ENCODE measurements at places on chromosomes 4 and X.

GRCh38 chr4:48193096-48193836 is 59.2 kb upstream of the TXK start:
- no peaks in the 10 kb centered on the region for H3K27me3 ChIP-seq
- H3K4me3 ChIP-seq: no peak overlapping the region

GRCh38 chr4:22969287-22969896 is 276.7 kb downstream of the GBA3 start:
- no peaks in the 10 kb centered on the region for H3K27me3 ChIP-seq
- H3K27ac ChIP-seq: no peak overlapping the region
- H3K4me1 ChIP-seq: no peaks in the 10 kb centered on the region
- H3K4me3 ChIP-seq: no peak overlapping the region
- no peaks in the 10 kb centered on the region for H3K36me3 ChIP-seq

- no peak for DNase-seq
- H3K4me3 ChIP-seq: no peak overlapping the region
- H3K27me3 ChIP-seq: no peaks in the 10 kb centered on the region
- no peaks in the 10 kb centered on the region for H3K4me1 ChIP-seq
These were observed 37.3 kb downstream of the NUDT11 start for GRCh38 chrX:51459125-51459524.

- H3K36me3 ChIP-seq: no peaks in the 10 kb centered on the region
- no peak for DNase-seq
- no peaks in the 10 kb centered on the region for H3K27me3 ChIP-seq
- H3K4me3 ChIP-seq: no peak overlapping the region
- no peaks in the 10 kb centered on the region for H3K4me1 ChIP-seq
These were observed 49.0 kb downstream of the PRDM5 start for GRCh38 chr4:120873554-120873953.

DNA sequence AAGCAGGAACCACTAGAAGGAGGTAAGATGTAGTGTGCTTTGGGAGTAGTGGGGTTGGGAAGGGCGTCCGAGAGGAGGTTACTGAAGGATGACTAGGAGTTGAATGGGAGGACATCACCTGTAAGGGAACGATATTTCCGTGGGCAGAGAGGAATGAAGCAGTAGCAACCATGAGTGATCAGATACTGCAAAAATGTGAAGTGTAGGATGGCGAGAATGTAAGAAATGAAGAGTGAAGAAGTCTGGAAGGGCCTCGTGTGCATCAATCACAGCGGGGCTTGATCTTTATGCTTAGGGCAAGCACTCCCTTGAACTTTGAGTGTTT is 594 bp downstream of the MSMO1 start:
- H3K4me3 ChIP-seq: peak overlapping the region; percentile 83
- H3K27ac ChIP-seq: peak overlapping the region; percentile 45
- H3K36me3 ChIP-seq: no peaks in the 10 kb centered on the region
- no peak for DNase-seq

DNA sequence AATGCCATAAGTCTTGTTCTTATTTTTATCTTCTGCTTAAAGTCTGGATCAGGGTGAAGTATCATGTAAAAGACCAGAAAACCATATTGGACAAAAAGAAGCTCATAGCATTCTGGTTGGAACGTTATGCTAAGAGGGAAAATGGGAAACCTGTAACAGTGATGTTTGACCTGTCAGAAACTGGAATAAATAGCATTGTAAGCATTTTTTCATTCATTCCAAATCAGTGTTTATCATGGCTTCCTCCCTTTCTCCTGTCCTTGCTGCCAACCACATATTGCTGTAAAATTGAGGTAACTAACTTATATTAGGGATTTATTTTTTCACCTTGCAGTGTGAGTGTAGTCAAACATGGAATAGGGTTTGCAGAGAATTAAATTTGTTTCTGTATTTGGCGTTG is 23.8 kb downstream of the MOSPD2 start:
- no peak overlapping the region for H3K4me3 ChIP-seq
- no peak for DNase-seq
- peaks cover 4% of the 10 kb centered on the region for H3K4me1 ChIP-seq
- no peaks in the 10 kb centered on the region for H3K36me3 ChIP-seq

- no peaks in the 10 kb centered on the region for H3K4me1 ChIP-seq
- no peaks in the 10 kb centered on the region for H3K27me3 ChIP-seq
- H3K27ac ChIP-seq: no peak overlapping the region
- H3K36me3 ChIP-seq: no peaks in the 10 kb centered on the region
- DNase-seq: no peak
- H3K4me3 ChIP-seq: no peak overlapping the region
These were observed 63.2 kb upstream of the TNIP3 start for GRCh38 chr4:121227341-121227792.

DNA sequence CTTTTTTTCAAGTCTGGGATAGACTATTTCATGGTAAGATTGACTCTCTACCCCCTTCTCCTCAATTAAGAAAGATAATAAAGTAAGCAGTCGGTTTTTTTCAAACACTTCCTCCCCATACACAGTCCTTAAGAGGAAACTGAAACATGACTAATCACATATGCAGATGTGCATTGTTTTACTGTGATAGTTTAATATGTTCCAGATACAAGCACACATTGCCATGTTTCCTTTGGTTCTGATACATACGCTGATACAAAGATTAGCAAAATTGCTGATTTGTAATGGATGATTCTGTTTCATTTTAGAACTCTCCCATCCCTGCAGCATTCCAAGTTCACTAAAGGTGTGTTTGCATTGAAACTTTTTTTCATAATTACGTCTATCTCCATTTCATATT is 76.1 kb downstream of the FBXO8 start:
- H3K27ac ChIP-seq: no peak overlapping the region
- H3K27me3 ChIP-seq: no peaks in the 10 kb centered on the region
- no peak overlapping the region for H3K4me3 ChIP-seq

GRCh38 chr4:4675641-4676040 is 133.8 kb upstream of the STX18 start:
- DNase-seq: no peak
- no peak overlapping the region for H3K27ac ChIP-seq
- H3K4me3 ChIP-seq: no peak overlapping the region
- no peaks in the 10 kb centered on the region for H3K27me3 ChIP-seq
- H3K36me3 ChIP-seq: no peaks in the 10 kb centered on the region

DNA sequence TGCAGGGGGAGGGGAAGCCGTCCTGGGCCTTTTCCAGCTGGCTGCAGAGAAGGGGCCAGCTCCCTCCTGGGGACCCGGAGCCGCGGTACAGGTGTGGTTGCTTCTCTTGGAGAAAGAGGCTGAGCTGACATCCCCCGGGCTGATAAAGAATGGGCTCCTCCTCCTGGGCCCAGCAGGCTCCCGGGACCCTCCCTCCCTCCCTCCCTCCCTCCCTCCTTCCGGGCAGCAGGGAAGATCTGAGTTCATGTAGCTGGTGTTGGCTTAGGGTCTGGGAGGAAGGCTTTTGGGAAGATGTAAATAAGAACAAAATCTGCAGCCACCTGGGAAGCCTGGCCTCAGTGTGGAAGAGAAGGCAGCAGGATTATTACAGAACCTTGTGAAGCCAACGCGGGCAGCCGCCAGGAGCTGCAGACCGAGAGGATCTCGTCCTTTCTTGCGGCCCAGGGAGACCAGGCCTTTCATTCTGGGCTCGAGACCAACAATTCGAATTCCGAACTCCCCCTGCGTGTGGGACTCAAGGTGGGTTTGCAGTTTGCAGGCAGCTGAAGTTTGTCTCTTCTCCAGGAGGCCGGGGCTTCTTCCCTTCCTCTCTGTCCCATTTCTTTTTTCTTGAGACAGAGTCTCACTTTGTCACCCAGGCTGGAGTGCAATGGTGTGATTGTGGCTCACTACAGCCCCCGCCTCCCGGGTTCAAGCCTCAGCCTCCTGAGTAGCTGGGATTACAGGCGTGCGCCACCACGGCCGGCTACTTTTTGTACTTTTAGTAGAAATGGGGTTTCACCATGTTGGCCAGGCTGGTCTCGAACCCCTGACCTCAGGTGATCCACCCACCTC is at the start of gene PLCXD1:
PLCXD1 (plus strand) TSS at position 216 of the 834 bp plus-strand sequence. CDS start 2,807 bp downstream, outside the sequence.
- no peaks in the 10 kb centered on the region for H3K36me3 ChIP-seq
- no peaks in the 10 kb centered on the region for H3K27me3 ChIP-seq
- peak within 1 kb of the TSS; percentile 42 for H3K4me3 ChIP-seq
- H3K27ac ChIP-seq: no peak within 1 kb of the TSS
- no peak for DNase-seq

GRCh38 chr4:30536231-30536630 is 183.9 kb upstream of the PCDH7 start:
- no peaks in the 10 kb centered on the region for H3K27me3 ChIP-seq
- H3K36me3 ChIP-seq: no peaks in the 10 kb centered on the region
- no peak overlapping the region for H3K27ac ChIP-seq
- no peaks in the 10 kb centered on the region for H3K4me1 ChIP-seq

GRCh38 chrX:10008483-10009056 is 41.4 kb downstream of the CLDN34 start:
- H3K27ac ChIP-seq: no peak overlapping the region
- H3K4me1 ChIP-seq: no peaks in the 10 kb centered on the region
- no peak for DNase-seq
- no peak overlapping the region for H3K4me3 ChIP-seq
- no peaks in the 10 kb centered on the region for H3K36me3 ChIP-seq

- H3K4me1 ChIP-seq: no peaks in the 10 kb centered on the region
- H3K27me3 ChIP-seq: no peaks in the 10 kb centered on the region
- DNase-seq: no peak
- H3K36me3 ChIP-seq: no peaks in the 10 kb centered on the region
These were observed 69.9 kb downstream of the COX7B2 start for GRCh38 chr4:46839128-46839527.

DNA sequence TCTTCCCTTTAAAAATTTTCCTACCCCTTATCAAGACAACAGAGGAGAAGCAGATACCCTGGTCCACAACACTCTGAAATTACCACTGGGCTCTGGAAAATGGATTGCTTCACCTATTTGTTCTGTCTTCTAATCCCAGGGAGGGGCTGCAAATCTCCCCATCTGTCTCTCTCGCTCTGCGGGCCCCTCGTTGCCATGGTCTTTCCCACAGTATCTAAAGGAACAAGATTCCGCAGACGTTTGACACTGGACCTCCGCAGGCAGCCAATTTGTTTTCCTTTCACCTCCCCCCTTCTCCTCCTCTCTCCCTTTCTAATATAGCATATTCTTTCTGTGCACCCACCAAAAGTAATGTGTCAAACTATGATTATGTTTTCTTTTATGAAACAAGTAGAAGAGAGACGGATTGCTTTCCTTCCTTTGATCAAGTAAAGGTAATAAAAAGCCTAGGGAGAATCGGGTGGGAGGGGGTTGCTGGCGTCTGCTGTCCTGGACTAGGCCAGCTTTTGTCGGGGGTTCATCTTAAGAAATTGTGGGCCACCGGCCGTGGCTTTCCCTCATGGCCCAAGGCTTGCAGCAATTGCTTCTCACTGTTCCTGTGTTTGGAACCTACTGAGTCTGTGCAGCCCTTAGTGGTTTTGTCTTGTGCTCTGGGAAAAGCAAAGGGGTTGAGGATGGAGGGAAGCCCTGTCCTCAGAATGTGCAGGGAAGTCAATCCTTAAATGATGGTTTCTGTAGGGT is 81.0 kb downstream of the MGST2 start:
- H3K27me3 ChIP-seq: no peaks in the 10 kb centered on the region
- DNase-seq: no peak
- no peak overlapping the region for H3K4me3 ChIP-seq
- H3K36me3 ChIP-seq: no peaks in the 10 kb centered on the region
- H3K4me1 ChIP-seq: peaks cover 6% of the 10 kb centered on the region

DNA sequence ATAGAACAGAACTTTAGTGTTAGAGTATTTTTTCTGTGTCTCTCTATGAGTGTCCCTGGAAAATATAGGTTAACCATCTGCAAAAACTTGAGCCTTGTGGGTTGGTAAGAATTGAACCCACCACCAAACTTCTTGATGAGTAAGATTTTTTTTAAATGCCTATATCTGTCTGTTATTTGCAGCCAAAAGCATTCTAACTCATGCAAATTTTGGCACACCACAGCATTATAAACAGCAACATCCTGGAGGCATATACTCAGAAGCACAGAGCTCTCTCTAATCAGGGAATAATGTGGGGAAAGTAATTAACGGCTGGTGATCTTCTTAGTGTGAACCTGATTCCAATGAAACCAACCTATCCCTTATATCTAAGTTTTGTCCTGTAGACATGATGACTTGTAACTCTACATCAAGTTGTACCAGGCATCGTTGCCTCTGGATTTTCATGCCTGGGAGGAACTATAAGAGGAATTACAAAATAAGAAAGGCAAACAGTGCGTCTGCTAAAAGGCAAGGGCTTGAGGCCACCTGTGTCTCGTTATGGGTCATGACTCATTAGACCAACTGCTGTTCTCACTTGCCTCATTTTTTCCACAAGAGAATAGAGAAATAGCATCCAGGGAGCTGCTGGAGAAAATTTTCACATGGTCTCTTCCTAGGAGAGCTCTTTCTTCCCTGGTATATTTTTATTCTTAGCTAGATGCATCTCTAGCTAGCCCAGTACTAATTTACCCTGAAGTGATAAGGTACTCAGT is 202.4 kb downstream of the CHIC2 start:
- H3K36me3 ChIP-seq: no peaks in the 10 kb centered on the region
- H3K27me3 ChIP-seq: no peaks in the 10 kb centered on the region
- no peak overlapping the region for H3K27ac ChIP-seq
- H3K4me1 ChIP-seq: peaks cover 9% of the 10 kb centered on the region

DNA sequence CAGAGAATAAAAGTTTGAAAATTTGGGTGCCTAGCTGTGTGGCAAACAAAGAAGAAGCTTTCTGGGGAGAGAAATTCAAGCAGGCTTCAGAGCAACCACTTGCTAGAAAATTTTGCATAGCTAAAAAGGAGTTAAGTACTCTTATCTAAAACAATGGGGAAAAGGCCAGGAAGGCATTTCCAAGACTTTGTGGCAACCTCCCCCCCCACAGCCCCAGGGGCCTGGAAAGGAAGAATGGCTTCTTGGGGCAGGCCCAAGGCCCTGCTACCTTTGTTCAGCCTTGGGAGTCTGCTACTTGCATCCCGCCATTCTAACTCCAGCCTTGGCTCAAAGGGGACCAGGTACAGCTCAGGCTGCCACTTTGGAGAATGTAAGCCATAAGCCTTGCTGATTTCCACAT is 102.2 kb downstream of the PTCHD1 start:
- no peak overlapping the region for H3K27ac ChIP-seq
- no peaks in the 10 kb centered on the region for H3K4me1 ChIP-seq
- no peaks in the 10 kb centered on the region for H3K36me3 ChIP-seq
- H3K27me3 ChIP-seq: no peaks in the 10 kb centered on the region

- H3K27ac ChIP-seq: peak overlapping the region; percentile 86
- H3K4me3 ChIP-seq: peak overlapping the region; percentile 84
These were observed 554 bp downstream of the DCTD start for GRCh38 chr4:182916483-182917181.

- no peaks in the 10 kb centered on the region for H3K27me3 ChIP-seq
- H3K36me3 ChIP-seq: no peaks in the 10 kb centered on the region
- H3K4me1 ChIP-seq: no peaks in the 10 kb centered on the region
- no peak overlapping the region for H3K27ac ChIP-seq
- no peak for DNase-seq
These were observed 37.0 kb upstream of the CD99L2 start for GRCh38 chrX:150935467-150935866.

GRCh38 chrX:152817078-152817764 is 13.3 kb downstream of the CETN2 start:
- no peak overlapping the region for H3K4me3 ChIP-seq
- no peak overlapping the region for H3K27ac ChIP-seq
- H3K36me3 ChIP-seq: no peaks in the 10 kb centered on the region
- DNase-seq: no peak

- H3K27ac ChIP-seq: no peak overlapping the region
- H3K36me3 ChIP-seq: no peaks in the 10 kb centered on the region
- no peak for DNase-seq
- no peak overlapping the region for H3K4me3 ChIP-seq
- peaks cover 9% of the 10 kb centered on the region for H3K4me1 ChIP-seq
These were observed 56.8 kb downstream of the RBPJ start for GRCh38 chr4:26377328-26378311.

Measured in thoracic aorta (tissue), 2 donors.